Brain microvascular endothelial cell (primary cell): ENCODE measurements at places on chromosomes 6 and 20.

GRCh38 chr20:19583532-19584175 is 174.4 kb upstream of the RIN2 start:
- peak; percentile 40 for DNase-seq

GRCh38 chr6:52539607-52540006 is 37.3 kb downstream of the TRAM2 start:
- DNase-seq = peak; percentile 75

DNA sequence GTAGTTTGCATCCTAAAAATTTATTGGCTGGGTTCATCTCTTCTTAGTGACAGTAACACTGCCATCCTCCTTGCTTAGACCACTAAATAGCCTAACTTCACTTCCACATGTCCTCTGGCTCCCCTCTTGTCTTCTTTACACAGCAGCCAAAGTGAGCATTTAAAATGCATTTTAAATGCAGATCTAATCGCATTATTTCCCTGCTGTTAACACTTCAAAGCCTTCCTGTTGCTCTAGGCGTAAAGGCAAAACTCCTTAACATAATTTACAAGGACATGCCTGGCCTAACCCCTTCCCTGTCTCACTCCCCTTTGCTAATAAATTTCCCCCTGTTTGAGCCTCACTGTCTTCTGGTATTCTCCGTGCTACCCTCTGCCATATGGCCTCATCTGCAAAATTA is 26.5 kb downstream of the NKAIN2 start:
- DNase-seq = no peak

DNA sequence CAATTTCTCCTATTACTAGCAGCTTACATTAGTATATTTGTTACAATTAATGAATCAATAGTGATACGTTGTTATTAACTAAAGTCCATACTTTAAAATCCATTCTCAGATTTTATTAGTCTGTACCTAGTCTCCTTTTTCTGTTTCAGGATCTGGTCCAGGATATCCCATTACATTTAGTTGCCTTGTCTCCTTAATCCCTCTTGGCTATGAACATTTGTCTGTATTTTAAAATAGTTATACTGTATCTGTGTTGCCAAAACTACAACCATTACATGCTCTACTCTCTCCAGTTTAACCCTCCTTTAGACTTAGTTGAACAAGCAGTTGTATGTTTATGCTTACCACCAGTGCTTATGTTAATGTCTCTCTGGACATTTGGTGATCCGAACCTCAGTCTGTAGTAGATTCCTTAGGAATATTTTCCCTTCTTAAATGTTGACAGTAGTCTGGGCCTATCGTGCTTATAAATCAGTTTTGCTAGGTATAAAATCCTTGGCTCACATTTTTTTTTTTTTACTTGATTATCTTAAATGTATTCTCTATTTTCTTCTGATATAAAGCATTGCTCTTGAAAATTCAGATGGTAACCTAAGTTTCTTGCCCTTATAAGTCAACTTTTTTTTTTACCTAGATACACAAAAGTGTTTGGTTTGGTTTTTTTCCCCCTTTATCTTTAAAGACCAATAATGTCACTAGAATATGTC is 12.2 kb downstream of the ALDH5A1 start:
- DNase-seq = no peak

DNA sequence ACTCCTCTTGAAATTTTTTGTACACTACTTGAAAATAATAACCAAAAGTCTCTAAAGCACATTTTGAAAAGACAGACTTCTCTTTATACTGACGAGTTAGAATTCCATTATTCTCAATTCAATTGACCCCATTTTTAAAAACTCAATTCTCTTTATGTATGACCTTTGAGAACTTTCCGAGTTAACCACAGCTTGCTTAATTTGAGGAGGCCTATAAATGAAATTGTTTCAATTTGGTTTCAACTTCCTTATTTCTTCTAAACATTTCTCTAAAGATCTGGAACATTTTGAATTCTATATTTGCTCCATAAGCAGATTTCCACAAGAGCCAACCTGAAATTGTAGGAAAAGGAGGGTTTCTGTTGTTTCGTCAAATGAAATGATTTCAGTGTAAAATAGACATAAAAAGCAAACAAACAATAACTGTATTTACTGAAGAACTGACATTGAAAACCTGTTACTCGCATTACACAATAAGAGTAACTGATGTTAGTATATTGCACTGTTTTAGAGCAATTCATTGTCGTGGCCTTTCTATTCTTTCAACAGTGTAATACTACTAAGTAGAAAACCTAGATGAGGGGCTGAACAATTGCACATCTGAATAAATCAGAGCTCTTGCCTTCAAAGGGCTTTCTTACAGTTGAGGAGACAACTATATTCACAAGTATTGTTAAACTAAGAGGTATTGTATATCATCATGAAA is 223.6 kb downstream of the HIVEP2 start:
- DNase-seq = no peak

- DNase-seq = no peak
Observed at GRCh38 chr6:104728448-104728847, 131.3 kb downstream of the HACE1 start.
